ENCODE measurements at places on chromosomes 16 and 17.

GRCh38 chr16:3580251-3580651, 3.0 kb upstream of the NLRC3 start:
- DNase-seq: no peak

DNA sequence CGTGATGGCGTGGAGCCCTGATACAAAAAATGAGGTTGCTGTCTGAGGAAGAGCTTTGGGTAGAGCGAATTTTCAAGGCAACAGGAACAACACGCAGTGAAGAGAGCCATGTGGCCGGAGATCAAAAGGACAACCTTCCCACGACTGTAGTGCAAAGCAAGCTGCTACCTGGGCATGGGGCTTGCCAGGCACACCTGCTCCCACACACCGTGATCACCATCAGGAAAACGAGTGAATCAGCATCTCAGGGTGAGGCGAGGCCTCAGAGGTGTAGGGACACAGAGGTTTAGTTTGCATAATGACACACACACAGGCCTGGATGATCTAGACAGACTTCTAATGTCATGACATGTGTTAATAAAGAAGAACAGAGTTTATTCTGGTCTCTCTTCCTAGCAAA, 65.7 kb downstream of the PARN start:
- DNase-seq: no peak

DNA sequence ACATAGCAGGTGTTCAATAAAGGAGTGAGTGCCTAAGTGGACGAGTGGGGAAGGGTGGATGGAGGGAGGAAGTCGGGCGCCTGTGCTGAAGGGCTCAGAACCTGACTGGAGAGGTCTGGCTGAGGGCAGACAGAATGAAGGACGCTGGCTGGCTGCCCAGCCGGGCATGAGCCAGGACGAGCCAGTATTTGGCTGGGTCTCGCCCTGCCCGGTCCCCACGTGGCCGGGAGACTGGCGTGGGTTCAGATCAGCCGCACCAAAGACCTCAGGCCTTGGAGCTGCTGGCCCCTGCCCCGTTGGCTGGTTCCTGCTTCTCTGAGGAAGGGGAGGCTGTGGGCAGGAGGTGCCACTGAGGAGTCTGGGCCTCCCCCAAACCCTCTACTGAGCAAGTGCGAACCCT, 79.8 kb downstream of the ENGASE start:
- DNase-seq: no peak

GRCh38 chr16:81493755-81494433, 49.3 kb downstream of the CMIP start:
- no peak for DNase-seq

DNA sequence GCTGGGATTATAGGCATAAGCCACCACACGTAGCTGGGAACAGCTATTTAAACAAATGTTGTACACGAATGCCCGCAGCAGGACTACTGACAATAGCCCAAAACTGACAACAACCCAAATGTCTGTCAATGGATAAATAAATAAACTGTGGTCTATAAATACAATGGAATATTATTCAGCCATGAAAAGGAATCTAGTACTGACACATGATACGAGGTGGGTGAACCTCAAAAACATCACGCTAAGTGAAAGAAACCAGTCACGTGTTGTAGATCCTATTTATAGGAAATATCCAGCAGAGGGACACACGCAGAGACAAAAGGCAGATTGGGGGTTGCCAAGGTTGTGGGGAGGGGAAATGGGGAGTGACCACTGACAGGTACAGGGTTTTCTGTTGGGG, 390.0 kb upstream of the TNRC6C start:
- DNase-seq: no peak

DNA sequence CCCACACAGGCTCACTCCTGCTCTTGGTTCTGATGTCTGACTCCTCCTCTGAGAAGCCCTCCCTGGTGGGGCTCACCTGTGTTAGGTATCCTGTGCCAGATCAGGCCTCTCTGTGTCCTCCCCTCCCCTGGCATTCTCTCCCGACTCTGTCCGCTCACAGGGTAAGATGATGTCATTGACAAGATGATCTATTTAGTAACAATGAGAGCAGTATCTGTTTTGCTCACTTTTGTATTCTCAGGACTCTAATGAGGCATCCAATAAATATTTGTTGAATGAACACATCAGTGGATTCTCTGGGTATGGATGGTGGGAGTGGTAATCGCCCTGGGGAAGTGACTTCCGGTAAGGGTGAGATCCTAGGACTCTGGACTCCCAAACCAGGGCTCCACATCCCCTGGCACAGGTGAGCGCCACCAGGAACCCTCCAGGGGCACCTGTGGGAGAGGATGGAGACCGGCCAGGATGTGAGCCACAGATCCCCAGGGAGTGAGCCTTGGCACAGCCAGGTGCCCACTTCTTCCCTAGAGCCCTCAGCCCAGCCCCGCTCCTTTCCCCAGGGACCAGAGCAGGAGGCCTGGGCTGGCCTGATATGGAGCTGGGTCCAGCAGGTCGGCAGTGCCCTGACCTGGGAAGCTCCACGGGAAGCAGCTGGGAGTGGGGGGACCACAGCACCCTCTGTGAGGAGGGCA, 5.4 kb upstream of the HAP1 start:
- no peak for DNase-seq

GRCh38 chr17:48006936-48007709, 30.5 kb downstream of the COPZ2 start:
- no peak for DNase-seq

DNA sequence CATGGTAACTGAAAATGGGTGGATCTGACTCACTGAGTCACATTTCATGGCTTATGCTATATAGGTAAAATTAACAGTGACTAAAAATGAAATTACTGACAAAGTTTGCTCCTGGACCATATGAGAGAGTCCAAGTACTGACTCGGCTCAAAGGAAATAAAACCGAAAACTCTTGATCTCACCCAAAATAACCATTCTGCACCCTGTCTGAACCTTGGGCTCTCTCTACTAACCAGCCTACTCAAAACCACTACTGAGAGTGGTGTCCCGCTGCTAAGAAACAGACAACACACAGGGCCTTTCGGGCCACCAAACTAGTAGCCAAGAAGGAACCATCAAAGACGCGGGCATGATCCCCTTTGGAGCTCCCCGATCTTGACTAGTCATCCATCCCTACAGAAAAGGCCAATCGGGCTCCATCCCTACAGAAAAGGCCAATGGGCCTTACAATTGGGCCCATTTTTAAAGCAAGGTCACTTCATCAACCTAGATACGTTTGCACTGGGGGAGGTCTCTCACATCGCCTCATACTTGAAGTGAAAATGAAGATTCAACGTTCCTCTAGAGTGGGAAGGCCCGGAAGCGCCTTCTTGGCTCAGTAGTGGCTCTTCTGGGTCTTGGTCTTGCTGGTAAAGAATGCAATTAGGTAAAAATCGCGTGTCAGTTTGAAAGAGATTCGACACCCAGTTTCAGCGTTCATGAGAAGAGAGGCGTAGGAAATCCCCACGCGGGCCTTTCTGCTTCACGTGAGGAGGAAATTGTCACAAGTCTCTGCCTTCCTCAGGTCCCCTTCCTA, 720 bp upstream of the ZPBP2 start:
- DNase-seq: peak; percentile 83

- no peak for DNase-seq
Observed at GRCh38 chr16:19997734-19998133, 76.0 kb downstream of the GPR139 start.

- no peak for DNase-seq
Observed at GRCh38 chr16:58940609-58941008, 206.5 kb upstream of the GOT2 start.

DNA sequence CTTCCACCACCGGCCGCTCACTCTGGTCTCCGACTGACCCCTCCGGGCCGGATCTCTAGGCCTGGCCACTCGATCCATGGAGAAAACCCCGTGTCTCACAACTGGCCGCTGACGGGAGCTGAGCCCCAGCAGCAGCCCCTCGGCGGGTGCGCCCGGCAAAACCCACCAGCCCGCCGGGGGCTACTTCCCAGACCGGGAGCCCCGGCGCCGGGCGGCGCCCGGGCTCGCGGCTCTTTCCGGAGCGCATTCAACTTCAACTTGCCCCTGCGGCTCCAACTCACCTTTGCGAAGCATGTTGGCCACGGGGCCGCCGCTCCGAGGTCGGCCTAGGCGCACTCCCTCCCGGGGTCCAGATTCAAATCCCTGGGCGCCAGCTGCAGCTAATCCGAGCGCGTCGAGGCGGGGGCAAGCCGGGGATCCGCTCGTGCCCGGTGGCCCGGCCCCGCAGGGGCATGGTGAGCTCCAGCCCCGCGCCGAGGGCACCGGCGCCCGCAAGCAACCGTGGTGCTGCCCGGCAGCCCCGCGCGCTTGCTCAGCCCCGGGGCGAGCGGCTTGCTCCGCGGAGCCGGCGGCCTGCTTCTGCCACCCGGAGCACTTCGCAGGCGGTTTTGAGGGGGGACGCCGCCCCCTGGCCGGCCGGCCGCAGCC, 438 bp downstream of the RTN4RL1 start:
- peak; percentile 68 for DNase-seq

DNA sequence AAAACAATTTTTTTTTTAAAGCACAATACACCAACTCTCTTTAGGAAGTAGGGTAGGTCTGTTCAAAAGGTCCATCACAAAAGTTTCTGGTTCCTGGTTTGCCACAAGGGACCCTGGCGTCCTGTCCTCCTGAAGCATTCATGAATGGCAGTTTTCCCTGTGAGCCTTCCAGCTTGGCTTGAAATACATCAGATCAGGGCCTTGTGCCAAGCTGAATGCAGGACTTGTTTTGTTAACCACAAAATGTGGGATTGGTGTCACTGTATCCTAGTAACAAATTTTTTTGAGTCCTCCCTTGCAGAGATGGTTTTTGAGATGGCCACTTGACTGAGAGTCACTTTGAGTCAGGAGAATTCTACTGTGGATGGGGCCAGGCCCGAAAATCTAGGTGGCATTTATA, 3.9 kb downstream of the GNAO1 start:
- DNase-seq: no peak

- no peak for DNase-seq
Observed at GRCh38 chr17:72984145-72984925, 108.2 kb downstream of the SLC39A11 start.

GRCh38 chr16:13061691-13062090, 160.3 kb downstream of the SHISA9 start:
- DNase-seq: no peak

- no peak for DNase-seq
Observed at GRCh38 chr16:54326266-54326662, 39.7 kb upstream of the IRX3 start.

DNA sequence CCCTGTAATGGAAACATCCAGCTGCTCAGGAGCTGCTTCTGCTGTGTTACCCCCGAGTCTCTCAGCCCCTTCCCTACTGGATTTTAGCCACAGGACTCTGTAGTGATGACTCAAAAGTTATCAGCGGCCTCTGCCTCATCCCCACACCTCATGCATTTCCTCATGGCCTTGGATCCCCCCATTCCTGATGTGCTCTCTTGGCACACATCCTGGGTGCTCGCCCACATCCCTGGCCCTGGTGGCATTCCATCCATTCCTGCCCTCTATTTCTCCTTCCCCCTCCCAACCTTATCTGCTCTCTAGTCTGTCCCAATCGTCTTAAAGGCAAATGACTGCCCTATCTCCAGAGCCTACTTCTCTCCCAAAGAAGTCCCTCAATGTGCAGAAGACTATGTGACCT, 24.6 kb downstream of the MARF1 start:
- DNase-seq: no peak

DNA sequence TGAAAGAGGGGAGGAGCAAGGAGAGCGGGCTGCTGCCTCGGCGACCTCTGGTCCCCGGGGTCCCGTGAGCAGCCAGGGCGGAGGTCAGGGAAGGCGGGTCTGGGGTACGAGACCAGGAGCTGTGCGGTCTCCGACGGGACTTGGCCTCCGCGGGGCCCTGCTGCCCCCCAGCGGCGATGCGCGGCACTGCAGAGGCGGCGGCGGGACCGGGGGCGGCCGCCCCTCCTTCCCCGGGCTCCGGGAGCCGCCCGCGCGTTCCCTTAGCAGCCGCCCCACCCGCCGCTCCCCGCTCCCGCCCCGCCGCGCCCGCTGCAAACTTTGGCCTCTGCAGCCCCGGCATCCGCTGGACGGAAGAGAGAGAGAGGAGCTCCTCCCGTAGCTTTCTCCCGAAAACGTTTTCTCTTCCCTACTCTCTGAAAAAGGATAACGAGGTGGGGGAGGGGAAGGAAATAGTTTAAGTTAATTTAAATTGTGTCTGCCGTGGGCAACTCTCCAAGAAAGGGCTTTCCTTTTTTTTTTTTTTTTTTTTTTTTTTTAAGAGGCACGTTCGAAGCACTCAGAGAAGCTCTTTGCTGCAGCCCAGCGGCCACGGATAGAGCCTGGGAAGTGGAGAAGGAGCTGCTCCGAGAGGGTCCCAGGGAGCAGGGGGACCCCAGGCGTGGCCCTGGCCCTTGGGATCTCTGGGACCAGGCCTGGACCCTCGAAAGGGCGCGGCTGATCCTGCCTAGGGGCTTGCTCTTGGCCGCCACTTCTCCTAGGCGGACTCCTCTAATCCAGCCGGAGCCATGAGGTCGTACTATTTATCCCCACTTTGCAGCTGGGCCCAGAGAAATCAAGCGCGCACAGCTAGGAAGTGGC, 43.2 kb downstream of the C16orf82 start:
- peak; percentile 96 for DNase-seq

GRCh38 chr16:87576171-87576570, 26.1 kb upstream of the JPH3 start:
- no peak for DNase-seq

GRCh38 chr17:42563543-42563942, 1.6 kb downstream of the COASY start:
- DNase-seq: no peak

GRCh38 chr17:70314096-70314495, 144.8 kb downstream of the KCNJ2 start:
- DNase-seq: no peak

DNA sequence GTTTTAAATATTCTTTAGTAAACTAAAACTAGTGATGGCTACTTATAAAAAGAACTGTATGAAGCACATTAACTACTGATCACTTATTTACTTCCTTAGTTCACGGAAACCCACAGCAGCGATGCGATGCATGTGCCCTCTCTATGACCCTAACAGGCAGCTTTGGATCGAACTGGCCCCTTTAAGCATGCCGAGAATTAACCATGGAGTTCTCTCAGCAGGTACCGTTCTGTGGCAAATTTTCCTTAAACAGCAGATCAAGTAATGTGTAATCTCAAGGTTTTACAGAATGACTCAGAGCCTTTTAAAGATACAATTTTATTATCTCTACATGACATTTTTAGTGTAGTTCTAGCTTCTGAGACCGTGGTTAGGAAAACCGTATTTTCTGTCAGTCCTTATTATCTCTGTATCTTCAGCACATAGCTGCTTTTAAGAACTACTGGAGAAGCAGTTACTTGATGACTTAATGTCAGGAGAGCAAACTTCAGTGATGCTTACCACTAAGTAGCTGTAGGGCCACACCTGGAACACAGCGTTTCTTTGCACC, 43.0 kb downstream of the GAN start:
- DNase-seq: no peak

GRCh38 chr16:17724242-17724898, 253.6 kb upstream of the XYLT1 start:
- no peak for DNase-seq

GRCh38 chr16:79777679-79778078, 177.1 kb upstream of the MAF start:
- DNase-seq: no peak

Data from activated CD8-positive, alpha-beta memory T cell treated with anti-CD3 and anti-CD28 coated beads for 24 hours (primary cell).